Hematopoietic multipotent progenitor cell treated with erythropoietin and hydrocortisone succinate and interleukin-3 and kit ligand, for 15 days (in vitro differentiated cells): ENCODE measurements at places on chromosomes 2 and 18.

DNA sequence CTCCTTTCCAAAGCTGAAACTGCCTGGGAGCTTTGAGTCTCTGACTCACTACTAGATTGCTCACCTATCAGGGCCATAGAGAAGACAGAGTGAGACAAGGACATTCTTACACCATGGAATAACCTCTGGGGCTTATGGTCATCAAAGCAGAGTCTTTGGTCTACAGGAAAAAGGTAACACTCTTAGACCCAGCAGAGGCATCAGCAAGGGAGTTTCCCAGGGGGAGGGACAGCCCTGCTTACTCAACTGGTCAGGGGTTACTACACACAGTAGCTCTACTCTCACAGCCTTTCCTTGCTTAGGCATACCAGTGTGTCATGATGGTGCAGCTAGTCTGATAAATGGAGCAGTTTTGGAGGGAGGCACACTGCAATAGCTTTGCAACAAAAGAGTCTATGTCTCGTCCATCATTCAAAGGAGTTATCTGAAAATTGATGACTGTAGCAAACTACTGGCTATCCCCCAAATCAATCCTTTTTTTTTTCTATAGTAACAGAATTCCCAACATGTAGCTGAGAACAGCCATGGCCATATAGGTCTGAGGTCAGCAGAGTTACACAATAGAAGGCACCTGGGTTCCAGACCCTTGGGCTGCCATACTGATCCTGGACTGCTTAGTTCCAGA is 22.4 kb upstream of the CD28 start:
- DNase-seq = no peak

DNA sequence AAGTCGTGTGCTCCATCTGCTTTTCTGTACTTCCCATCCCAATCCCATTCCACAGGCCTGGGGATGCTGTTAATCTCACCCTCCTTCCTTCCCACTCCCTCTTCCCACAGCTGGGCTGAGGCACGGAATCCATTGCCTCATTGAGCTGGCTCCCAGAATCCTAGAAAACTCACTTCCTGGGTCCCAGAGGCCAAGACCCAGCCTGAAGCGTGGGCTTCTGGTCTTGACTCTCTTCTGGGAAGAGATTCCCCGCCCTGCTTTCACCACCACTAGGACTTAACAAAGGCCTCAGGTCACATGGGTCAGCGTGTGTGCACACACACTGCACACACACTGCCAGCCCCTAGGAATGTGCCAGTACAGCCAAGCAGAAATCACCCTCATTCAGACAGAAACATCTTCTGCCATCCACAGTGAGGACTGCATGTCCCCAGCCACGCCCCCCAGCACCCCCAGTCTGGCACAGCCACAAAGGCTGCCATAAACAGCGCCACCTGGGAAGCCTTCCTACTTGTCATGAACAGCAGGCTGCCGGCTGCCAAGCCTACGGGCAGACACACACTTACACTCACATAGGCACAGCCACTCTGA is 165.8 kb downstream of the TNS1 start:
- DNase-seq = peak; percentile 81

DNA sequence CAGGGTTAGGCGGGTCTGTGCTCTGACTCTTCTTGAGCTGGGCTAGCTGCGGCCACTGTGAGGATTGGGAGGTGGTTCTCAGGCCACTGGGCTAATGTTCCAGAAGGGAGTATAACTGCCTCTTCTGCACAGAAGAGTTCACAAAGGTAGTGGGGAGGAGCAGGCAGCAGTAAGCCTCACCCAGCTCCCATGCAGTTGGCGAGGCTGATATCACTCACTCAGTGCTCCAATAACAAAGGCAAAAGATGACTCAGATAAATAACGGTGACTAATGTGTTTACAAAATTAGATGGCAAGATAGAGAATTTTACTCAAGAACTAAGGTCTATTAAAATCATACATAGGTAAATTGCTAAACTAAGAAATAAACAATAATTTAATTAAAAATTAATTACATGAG is 174.2 kb upstream of the TMEM200C start:
- DNase-seq = no peak

- DNase-seq = no peak
Measured at GRCh38 chr2:28271231-28271918, 121.3 kb upstream of the FOSL2 start.

GRCh38 chr18:58315739-58316215 is 271.8 kb downstream of the NEDD4L start:
- DNase-seq = no peak

- no peak for DNase-seq
Measured at GRCh38 chr2:191927319-191927867, 80.5 kb upstream of the CAVIN2 start.

- DNase-seq = no peak
Measured at GRCh38 chr2:20351555-20352229, 1.0 kb upstream of the PUM2 start.

DNA sequence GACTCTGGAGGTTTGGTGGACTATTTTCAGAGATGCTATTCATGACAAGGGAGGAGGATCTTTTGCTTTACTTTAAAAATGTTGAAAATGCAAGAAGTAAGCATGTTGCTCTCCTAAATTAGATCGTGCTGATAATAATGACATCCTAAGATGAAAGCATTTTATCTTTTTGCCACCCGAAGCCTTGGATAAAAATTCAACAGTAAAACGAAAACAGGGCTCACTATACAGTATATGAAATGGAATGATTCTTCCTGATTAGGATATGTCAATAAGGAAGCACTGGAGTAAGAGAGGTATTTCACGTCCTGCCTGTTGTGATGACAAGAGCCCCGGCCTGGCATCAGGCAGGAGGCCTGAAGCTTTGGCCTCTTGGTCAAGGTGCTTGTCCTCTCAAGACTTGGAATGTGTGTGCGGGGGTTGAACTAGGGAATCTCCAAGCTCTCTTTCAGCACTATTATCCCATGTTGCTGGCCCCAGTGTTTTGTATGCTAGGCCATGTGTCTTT is 306.0 kb downstream of the MTX2 start:
- no peak for DNase-seq
